ENCODE measurements at places on chromosomes 7 and 10.
A peak's percentile ranks its signal among the peaks of the same experiment; 100 is the strongest.

DNA sequence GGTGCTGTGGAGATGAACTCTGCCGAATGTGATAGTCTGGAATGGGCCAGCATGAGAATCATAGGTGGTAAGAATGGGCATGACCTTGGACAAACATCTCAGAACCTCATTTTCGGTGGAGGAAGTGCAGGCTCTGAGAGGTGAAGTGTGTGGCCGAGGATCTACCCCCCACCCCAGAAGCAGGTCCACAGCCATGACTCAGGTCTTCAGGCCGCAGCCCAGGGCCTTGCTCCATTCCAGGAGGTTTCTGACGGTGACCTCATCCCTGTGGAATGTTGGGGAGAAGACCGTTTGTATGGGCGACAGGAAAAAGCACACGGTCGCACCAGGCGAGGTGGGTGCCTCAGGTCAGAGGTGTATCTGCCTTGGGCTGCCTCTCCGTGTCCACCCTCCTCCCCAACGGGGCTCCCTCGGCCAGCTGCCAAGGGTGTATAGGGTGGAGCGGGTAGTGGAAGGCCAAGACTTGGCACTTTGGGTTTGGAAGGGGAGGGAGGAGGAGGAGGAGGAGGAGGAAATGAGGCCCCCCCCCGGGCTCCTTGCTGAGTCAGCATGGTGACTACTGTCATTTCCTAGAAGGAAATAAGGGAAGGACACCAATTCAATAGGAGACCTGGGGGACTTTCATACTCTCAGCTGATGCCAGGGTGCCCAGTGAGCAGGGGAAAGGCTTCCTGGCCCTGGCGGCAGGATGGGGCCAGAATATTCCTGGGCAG, 168.0 kb upstream of the RHEB start:
- DNase-seq = peak; percentile 72

- peak; percentile 72 for DNase-seq
Measured at GRCh38 chr10:13528123-13528874, 515 bp downstream of the BEND7 start.

GRCh38 chr7:34096777-34097176, 191.4 kb downstream of the BMPER start:
- no peak for DNase-seq

DNA sequence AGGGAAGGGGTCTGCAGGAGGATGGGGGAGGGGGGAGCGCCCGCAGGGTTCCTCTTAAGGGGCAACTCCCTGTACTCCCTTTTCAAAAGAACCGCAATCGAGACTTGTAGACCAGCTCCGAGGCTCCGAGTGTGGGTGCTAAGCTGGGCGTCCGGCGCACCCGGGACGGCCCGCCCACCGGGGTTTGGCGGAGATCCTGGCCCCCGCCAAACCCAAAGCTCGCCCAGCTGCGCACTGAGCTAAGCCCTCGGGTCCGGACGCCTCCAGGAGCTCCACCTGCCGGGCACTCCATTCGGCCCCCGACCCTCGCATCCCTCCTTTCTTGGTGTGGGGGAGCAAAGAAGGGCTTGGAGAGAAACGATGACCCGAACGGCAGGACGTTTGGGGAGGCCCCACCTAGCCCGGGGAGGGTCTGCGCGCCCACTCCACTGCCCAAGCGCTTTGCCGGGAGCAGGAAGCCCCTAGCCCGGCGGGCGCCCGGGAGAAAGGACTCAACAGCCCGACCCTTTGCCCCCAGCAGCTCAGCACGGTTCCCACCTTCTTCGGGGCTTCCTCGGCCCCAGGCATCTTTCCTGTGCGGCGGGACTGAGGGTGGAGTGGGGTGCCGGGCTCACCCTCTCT, 651 bp downstream of the AFAP1L2 start:
- peak; percentile 29 for DNase-seq

DNA sequence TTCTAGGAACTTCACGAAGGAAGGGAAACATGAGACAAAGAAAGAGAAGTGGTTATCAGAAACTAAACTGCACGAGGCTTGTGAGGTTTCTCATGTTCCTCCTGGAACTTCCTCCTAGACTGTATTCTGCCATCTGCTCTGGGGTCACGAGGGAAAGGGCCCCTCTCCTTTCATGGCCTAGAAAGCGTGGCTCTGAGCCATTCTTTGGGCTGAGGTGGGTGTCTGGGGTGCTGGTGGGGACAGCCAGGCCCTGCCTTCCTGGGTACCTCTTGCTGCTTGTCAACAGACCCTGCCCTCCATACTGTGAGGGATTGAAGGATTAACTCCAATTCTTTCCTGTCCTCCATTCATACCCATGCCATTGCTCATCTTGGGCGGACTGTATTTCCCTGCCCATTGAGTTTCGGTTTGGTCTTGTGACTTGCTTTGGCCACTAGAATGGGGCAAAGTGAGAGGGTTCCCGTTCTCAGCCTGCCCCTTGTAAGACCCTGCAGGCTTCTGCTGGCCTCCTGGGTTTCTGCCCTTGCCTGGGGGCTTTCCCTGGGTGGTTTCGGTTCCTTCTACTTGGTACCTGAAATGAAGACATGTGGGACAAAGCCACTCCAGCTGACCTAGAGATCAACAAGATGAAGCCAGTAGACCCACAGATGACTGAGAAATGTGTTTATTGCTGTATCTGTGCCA, 14.9 kb upstream of the GIMAP8 start:
- DNase-seq = no peak

- no peak for DNase-seq
Measured at GRCh38 chr7:55128693-55129394, 110.0 kb downstream of the EGFR start.
